HFFc6 (cell line): ENCODE measurements at places on chromosomes 3 and 15. TPM values are rescaled to one million over a fixed set of nuclear protein-coding genes. Genes with fewer than 3 reads are reported as not detected.
A peak's percentile ranks its signal among the peaks of the same experiment; 100 is the strongest.

The DLEC1 gene
- total RNA-seq, result 0.05 TPM in 1 of 3 replicates, not detected in the others

DNA sequence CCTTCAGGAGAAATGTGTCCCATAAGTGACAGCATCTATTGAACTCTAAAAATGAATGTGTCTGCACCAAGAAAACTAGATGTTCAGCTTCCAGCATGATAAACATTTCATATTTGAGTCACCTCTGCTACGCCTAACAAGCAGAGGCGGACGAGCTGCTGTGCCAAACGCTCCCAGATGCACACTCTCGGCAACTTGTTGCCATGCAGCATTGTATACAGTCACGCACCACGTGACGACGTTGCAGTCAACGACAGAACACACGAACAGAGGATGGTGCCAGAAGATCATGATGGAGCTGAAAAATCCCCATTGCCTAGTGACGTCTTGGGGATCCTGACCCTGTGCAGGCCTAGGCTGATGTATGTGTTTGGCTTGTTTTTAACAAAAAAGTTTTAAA is 137.5 kb downstream of the XXYLT1 start:
- no peak for DNase-seq

The HTR3D gene
- total RNA-seq, result not detected in 3 replicates

DNA sequence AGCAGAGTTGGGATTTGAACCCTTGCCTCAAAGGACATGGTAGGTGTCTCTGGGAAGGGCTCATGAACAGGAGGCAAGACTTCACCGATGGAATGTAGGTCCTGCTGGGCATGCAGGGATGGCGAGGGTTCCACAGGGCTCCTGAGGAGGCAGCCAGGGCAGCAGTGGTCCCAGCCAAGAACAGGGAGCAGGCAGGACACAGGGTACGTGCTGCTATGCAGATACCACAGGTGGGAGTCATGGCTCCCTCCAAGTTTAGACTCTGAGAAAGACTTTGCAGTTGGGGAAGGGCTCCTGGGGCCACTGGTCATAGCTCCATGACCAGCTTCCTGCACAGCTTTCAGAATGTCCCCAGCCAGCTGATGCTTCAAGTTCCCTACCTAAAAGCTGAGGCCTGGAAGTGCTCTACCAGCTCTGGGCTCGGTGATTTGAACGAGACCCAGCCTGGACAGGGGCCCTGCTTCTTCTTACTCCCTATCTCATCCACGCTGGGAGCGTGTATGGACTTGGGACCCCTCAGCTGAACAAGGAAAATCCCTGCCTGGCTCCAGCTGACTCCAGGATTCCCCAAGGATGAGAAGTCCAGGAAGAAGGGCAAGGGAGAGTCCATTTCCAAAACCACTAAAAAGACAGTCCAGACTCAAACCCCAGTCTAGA is 747 bp downstream of the MYL3 start:
- DNase-seq, result no peak

DNA sequence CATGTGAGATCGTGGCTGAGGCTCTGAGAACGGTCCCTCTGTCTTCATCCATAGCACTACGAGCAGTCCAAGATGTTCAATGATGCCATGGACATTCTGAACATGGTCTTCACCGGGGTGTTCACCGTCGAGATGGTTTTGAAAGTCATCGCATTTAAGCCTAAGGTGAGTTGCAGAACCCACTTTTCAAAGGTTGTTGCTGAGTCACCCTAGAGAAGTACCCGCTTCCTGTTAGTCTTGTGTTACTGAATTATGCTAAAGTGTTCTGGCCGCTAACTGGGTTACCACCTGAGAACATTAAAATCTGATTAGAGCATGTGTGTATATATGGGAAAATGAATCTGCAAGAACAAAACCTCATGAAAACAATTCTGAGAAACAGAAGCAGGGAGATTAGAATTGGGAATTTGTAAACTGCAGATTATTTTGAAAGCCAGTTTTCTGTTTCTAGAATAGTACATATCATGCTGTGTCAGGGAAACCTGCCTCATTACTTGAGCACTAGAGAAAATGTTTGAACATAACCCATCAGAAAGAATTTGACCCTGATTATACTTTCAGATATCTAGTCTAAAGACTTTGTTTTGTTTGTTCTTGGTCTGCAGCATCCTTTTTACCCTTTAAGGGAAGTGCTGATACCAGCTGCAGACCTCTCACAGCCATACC is 92.6 kb downstream of the CHDH start:
- no peak for DNase-seq

The SEMA5B gene
- total RNA-seq, result not detected in 3 replicates

- DNase-seq, result no peak
These were observed 81.6 kb downstream of the STT3B start for GRCh38 chr3:31614162-31614921.

GRCh38 chr15:42082823-42083604 is 11.3 kb downstream of the PLA2G4D start:
- no peak for DNase-seq

DNA sequence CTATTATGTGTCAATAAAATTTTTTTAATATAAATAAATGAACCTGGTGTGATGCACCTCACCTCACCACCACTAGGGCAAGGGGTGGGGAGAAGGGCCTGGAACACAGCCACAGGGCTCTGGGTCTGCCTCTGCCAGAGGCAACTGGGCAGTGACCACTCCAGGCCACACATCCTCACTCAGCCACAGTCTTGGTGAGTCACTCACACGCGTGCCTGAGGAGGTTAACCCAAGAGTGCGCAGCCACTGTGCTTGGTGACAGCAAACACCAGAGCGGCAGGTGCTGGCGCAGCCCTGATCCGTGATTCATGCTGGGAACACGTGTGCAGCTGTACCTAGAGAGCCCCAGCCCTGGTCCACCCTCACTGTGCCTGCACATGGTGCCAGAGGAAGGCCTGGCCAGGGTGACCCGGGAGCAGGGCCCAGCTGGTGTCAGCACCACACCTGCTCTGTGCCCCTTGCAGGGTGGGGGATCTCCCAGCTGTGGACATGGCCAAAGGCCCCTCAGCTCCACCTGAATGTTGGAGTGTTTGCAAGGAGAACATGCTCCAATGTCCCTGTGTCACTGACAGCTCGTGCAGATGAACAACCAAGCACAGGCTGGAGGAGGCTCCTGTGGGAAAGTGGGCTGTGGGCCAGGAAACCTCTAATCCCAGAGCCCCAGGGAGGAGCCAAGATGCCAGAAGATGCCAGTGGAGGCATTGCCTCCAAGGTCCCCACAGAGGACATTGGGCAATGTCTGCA is 2.1 kb downstream of the SLC41A3 start:
- DNase-seq, result peak; percentile 68
